Fibroblast of skin of abdomen (primary cell): ENCODE measurements at places on chromosomes 4 and X.

DNA sequence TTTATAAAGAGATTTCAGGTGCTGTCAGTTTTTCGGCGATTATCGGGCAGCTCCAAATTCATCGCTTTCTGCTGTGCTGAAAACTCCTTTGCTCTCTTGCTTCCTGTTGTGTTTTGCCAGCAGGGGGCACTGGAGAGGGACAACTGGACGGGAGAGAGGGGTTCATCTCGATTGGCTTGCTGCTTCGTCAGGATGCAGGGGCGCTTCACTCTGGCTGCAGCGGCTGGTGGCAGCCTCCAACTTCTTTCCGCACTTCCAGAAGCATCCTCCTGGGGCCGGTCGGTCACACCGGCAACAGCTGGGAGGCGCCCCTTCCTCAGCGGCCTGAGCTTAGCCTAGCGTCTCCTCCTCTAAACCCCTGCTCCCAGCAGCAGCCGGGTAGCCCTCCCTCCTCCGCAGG is 29.5 kb downstream of the MSL3 start:
- DNase-seq, result peak; percentile 55

GRCh38 chr4:15971068-15971801 is 8.3 kb upstream of the FGFBP2 start:
- no peak for DNase-seq

DNA sequence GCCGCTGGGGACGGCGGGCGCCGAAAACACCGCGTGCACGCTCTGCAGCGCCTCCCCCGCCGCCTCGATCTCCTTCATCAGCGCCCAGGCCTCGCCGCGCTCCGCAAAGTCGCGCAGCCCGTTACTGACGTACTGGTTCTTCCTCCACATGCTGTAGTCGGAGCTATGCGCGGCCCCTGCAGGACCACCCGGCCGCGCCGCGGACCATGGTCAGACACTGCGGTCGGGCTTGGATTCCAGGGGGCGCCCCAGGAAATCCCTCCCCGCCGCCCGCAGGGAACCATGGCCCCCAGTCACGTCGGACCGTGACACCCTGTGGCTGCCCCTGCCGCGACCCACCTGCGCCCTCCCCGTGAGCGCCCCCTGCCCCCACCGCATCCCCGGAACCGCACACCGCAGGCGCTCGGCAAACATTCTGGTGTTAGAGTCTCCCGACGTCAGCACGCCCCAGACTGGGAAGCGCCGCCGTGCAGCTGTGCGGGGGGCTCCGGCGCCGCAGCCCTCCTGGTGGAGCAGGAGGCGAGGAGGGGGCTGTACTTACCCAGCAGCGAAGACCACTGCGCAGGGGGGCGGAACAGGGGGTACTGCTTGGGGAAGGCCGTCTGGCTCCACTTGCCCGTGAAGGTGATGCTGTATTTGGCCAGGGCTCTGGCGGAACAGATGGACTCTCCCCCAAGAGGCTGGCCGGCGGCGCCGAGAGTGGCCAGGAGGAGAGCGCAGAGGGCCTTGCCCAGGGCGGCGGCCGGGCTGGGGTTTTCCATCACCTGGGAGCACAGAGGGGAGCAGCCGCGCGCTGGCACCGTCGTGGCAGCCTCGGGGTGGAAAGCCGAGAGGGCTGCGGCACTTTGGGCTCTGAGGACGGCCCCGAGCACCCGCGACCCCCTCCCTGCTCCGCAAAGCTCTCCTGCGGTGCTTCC is 814 bp downstream of the SPON2 start:
- no peak for DNase-seq

DNA sequence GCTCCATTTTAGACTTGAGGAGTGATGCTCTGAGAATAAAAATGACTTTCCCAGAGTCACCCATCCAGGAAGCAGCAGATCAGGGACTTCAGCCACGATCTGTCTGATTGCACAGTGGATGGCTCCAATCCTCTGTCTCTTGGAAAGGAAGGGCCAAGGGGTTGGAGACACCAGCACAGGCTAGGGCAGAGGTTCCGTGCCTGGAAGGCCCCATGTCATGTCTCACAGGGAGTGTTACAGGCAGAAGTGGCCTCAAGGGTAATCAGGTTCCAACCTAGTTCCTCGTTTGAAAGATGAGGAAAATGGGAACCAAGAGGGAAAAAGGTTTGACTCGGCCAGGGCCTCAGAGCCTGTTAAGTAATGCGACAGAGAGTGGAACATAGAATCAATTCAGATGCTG is 160.0 kb downstream of the EFNB1 start:
- no peak for DNase-seq

DNA sequence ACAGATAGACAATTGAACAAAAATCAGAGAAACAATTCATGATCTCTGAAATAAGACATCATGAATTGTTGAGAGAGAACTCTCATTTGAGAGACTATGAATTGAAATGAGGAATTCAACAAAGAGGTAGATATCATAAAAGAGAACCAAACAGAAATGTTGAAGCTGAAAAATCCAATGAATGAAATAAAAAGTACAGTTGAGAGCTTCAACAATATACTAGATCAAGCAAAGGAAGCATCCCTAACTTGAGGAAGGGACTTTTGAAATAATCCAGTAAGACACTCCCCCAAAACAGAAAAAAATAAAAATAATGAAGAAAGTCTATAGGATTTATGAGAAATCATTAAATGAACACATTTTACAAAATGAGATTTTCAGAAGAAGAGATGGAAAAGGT is 310.0 kb upstream of the PCDH10 start:
- no peak for DNase-seq

DNA sequence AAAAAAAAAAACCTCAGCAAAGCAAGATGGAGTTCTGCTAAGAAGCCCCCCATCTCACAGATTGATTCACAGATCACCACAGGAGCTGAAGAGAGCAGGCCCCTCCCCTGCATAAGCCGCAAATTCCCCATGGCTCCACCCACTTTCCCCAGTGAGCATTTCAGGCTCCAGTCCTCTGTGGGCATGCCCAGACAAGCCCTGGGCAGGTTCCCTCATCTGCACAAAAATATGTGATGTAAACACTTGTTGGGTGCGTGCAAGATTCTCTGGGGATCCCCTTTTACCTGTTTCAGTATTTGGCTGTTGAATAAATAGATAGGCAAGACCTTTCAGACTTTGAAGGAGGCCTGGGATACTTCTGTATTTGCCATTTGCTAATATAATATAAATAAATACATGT is 514.3 kb downstream of the PCDH7 start:
- DNase-seq, result no peak

GRCh38 chr4:139609647-139610046 is 53.6 kb upstream of the SETD7 start:
- DNase-seq, result peak; percentile 73

DNA sequence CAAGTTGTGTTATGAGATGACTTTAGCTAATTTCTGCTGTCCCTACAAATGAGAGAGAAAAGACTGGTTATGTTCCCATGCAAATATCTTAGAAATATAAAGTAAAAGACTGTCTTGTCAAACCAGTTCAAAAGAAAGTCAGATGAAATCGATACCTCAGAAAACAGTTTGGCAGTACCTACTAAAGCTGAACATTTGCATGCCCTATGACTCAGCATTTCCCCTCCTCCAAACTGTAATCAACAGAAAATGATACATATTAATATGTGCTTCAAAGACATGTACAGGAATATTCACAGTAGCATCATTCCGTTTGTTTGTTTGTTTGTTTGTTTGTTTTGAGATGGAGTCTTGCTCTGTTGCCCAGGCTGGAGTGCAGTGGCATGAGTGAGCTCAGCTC is 90.3 kb downstream of the ARX start:
- no peak for DNase-seq

GRCh38 chr4:189090174-189090814 is 850.4 kb upstream of the FRG1 start:
- peak; percentile 15 for DNase-seq

- peak; percentile 75 for DNase-seq
Observed at GRCh38 chrX:40996886-40997530, 88.2 kb upstream of the USP9X start.

- peak; percentile 69 for DNase-seq
Observed at GRCh38 chr4:150264595-150265161, 186.4 kb downstream of the DCLK2 start.

GRCh38 chrX:71291381-71291780 is 7.9 kb downstream of the NONO start:
- no peak for DNase-seq

DNA sequence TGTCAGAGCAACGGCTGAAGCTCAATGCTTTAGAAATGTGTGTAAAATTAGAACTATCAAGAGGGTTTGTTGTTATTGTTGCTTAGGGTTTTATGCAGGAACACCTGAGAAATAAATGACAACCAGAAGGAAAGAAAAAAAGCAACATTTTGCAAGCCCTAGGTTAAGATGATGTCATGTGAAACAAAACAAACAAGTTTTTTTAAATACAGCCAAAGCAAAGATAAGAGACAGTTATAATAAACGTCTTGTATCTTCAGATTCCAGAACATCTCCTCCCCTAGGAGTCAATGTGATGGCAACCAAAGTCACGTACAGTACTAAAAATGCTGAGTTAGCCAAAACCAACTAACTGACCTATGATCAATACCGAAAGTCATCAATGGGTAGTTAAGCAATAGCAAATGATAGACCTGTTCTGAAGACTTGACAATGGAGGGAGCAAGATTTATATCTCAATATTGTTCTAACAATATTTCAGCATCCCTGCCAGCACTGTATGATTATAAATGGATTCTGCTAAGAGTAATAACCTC is 55.3 kb upstream of the NOCT start:
- DNase-seq, result no peak

DNA sequence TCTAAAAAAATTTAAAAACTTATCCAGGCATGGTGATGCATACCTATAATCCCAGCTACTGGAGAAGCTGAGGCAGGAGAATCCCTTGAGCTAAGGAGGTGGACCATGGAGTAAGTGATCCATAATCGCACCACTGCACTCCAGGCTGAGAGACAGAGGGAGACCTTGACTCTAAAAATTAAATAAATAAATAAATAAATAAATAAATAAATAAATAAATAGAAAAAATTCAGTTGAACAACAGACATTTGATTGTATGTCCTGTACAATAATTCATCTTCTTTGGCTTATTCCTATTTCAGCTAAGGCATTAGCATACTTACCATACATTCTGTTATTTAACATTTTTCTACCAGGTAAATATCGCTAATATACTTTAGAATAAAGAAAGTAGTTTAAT is 726.1 kb upstream of the GALNTL6 start:
- no peak for DNase-seq

DNA sequence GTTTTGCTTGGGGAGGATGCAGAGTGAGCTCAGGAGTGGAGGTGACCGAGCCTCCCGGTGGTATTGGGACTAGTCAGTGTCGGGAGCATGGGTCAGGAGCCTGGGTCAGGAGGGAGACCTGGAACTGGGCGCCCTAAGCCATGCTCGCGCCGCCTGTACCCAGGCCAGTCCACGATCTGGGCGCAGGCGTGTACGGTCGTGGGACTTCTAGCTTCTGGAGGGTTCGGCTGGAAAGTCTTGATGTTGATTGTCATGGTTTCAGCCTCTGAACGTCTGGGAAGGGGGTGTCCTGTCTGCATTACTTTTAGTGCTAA is 244 bp downstream of the EIF2S3 start:
- no peak for DNase-seq

GRCh38 chr4:87166296-87166854 is 54.0 kb downstream of the KLHL8 start:
- DNase-seq, result no peak

DNA sequence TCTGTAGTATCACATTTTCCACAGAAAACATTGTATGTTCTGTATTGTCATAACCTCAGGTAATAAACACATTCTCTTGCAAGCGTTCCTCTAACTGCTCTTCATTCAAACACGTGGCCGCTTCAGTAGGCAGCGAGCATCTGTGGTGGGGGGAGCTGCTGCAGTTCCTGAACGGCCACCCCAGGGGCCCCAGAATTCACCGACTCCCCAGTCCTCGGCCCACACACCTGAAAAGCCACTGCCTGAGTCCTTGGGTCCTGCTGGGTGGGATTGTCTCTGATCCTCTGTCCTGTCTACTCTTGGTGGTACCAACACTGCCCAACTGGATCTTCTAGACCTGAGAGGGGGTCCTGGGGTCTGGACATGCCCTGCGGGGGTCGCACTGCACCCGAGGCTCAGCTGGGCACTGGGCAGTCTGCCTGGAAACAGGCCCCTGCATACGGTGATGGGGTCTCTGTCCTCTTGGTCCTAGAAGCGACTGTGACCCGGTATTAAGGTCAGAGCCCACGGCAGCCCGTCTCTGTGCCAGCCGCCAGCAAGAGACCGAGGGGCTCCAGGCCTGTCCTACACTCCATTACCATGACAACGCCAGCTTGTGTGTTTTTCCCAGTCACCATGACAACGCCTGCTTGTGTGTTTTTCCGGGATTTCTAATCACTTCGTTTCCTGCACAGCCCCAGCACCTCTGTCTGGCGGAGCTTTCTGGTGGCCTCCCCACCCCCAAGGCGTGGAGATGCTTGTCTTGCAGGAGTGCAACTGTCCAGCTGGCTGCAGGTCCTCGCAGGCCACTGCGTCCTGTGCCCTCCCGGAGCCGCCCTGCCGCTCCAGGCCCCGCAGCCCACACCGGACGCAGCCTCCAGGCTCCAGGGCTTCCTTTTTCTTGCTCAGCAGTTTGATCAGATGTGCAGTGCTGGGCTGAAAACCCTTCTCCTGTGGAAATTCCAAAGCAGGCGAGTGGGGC is 16.0 kb downstream of the CTBP1 start:
- DNase-seq, result no peak

- peak; percentile 71 for DNase-seq
Observed at GRCh38 chrX:70046978-70047377, 2.8 kb downstream of the AWAT2 start.

DNA sequence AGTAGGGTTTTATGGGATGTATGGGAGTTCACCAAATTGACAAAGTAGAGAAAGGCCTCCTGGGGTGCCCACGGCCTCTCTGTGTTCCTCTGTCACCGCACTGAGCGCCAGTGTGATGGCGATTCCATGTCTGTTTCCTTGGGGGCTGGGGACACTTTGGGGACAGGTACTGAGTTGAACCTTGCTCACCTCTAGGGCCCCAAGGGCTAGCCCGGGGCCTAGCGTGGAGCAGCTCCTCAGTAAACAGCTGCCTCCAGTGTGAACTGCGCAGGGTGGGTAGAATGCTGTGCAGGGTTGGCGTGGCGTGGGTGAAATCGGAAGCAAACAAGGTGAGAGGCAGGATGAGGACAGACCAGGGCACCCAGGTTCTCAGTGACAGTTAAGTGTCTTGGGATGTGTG is 97.8 kb downstream of the PPP2R2C start:
- DNase-seq, result no peak

- DNase-seq, result no peak
Observed at GRCh38 chr4:104772849-104773248, 278.2 kb upstream of the CXXC4 start.

- no peak for DNase-seq
Observed at GRCh38 chrX:45614853-45615252, 414.2 kb upstream of the DIPK2B start.
